ENCODE measurements at places on chromosomes 6 and 20. TPM values are rescaled to one million over a fixed set of nuclear protein-coding genes. Genes with fewer than 3 reads are reported as not detected.

DNA sequence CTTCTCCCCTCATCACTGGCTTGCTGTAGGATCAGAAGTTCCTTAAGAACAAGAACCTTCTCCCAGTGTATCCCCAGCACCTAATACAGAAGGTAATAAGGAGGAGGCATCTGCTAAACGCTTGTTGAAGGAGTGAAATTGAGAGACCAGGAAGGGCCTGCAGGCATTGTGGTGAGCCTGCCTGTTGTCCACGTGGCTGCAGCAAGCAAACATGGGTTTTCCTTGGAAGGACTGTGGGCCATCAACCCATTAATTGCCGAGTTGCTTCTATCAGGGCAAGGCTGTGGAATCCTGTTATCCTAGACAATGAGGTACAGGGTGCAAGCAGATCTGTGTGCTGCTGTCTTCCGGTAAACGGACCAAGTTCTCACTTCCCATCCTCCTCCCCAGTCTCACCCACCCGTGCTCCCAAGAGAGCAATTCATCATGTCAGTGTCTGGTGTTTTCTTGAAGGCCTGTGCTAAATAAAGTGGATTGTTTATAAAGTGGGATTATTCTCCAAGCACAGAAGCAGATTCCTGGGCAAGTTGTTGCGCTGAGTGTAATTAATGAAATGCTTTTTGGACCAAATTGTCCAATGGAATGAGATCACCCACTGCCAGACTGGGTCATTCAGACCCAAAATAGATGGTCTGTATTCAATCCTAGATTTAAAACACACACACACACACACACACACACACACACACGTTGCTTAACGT is 164.6 kb upstream of the CDYL start:
- peak; percentile 90 for DNase-seq

DNA sequence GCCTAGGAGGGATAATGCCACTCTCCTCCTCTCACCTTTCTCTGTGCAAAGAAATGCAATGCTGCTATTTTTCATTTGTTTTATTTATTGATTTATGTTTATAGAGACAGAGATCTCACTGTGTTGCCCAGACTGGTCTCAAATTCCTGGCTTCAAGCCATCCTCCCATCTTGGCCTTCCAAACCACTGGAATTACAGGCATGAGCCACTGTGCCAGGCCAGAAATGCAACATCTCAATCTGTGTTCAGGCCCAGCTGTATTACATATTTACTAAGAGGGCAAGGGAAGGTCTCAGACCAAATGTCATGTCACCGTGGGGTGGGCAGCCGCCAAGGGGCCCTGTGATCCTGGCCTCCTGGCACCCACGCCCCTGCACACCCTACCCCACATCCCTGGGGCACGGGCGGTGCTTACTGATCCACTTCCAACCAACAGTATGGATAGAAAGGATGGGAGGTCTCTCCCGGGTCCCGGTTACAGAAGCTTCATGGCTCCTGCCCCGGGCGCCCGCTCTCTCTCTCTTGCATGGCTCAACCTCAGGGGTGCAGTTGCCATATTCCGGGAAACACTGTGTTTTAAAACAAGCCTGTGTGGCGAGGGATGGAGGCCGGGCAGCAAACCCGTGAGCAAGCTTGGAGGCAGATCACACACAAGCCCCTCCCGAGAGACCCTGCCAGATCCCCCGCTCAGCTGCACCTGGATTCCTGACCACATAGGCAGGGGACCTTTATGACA is 111.8 kb downstream of the AGPAT4 start:
- peak; percentile 54 for DNase-seq

DNA sequence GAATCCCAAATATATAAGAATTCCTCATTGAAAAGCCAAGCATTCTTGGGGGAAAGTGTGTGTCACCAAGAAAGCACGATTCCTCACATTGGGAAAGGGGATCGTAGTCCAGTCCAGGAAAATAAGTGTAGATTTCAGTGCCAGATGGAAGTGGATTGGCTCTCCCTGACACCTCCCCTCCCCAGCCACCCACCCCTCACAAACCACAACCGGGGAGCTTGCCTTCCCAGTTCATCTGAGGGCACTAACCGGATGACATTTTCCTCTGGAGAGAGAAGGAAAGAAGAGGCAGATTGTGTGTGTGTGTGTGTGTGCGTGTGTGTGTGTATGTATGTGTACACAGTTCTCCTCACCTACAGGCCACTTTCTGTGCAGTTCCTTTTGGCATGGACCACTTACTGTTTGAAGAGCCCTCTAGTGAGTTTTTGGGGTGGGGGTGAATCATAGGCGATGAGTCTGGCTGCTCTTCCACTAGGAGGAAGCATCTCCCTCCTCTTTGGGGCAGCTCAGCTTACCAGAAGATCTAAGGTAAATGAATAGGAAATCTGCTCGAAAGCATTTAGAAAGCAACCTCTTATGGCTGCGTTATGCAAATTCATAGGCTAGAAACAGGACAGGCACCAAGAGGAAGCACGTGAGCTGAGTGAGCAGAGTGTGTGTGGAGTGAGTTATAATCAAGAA is 20.8 kb downstream of the DAAM2 start:
- peak; percentile 20 for DNase-seq

DNA sequence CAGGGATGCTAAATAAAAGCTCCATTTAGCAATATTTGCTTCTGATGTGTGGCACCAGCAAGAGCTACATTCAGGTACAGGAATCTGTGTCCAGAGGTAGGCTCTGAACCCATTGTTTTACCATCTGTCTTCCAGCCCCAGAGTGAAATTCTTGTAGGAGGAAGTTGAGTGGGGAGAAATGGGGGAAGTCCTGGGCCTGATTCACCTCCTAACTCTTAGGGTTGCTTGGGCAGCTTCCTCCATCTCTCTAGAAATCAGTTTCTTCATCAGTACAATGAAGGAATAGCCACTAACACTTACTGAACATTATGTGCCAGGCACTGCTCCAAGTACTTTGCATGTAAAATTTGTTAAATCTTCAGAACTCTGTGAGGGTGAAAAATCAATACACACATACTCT is 35.1 kb upstream of the TSPYL1 start:
- DNase-seq: no peak

- no peak for DNase-seq
These were observed 7.4 kb downstream of the LY86 start for GRCh38 chr6:6595952-6596351.

GRCh38 chr20:6024768-6025167 is 29.1 kb downstream of the LRRN4 start:
- DNase-seq: no peak

GRCh38 chr6:168131464-168132415 is 52.7 kb upstream of the FRMD1 start:
- no peak for DNase-seq

DNA sequence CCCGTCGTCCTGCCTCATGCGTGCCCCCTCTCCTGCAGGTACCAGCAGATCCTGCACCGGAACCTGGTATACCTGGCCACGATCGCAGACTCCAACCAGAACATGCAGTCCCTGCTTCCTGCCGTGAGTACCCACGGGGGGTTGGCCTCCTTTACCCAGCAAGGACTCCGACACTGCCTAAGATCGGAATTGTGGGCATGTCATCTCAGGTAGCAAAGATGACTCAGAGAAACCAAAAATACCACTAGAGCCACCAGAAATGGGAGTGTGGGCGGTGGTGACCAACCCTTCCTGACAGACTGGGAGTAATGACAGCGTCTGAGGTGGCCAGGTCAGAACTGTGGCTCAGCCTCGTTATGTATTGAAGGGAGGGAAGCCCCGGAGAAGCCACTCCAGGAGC is 16.3 kb downstream of the SS18L1 start:
- DNase-seq: no peak

DNA sequence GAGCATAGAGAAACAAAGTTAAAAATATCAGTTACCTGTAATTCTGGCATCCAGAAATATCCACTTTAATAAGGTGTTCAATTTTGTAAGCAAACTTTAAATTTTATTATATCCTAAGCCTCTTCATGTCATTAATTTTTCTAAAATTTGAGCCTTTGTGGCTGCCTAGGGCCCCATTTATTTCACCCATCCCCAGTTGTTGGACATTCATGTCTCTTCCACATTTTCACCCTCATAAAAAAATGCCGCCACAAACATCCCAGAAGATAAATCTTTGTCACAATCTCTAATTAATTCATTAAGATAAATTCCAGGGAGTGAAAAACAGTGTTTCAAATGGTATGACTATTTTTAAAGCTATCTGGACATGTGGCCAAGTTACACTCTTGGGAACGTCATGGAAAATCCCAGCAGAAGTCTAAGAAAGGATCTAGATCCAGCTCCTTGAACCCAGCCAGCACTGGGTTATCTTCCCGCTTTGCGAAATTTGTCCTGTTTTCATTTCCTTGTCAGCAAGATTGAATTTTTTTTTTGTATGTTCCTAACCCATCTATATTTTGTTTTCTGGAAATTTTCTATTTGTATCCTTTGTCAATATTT is 97.2 kb downstream of the TMEM242 start:
- DNase-seq: peak; percentile 95

DNA sequence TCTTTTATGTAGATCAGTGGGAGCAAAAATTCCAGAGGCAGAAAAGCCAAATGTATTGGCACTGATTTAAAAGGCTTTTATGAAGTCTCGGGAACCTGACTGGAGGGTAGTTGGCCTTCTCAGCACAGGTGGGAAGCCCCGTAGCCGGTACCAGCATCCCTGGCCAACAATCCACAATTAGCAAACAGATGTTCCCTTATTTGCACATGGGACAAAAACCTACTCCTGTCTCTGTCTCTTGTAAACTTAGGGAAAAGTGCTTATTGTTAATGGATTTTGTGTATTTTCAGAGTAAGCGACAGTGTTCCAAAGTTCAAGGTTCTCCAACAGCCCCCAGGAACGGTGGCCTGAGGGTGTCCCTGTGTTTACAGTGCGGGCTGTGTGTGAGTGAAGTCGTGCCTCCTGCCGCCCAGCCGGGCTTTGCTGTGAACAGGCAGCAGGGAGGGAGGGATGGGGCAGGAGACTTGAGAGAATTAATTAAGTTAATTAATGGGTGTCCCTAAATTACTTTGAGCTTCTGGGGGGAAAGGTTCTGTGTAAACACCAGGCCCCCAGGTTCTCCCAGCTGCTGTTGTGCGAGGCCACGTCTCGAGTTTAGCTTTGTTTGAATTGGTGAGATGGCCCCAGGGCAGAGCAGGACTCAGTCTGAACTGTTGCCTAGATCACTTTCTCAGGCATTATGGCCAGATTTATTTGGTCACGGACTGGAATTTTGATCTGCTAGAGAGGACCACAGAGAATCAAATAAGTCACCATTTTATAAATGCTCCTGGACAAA is 3.9 kb downstream of the SYNJ2 start:
- DNase-seq: no peak

DNA sequence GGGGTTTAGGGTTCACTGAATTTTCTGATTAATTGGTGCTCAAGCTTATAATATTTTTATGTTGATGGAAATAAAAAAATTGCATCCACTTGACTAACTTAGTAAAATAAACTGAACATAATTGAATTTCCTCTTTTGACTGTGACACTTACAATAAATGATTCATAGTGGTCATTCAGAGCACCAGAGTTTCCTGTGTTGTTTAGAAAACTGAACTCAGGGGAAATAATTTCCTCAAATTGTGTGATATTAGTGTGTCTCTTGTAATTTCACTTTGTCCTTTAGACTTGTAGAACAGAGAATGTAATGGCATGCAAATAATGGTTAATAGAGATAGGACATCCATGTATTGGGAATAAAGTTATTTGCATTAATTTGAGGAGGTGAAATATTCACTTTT is 319.7 kb upstream of the MAN1A1 start:
- no peak for DNase-seq

DNA sequence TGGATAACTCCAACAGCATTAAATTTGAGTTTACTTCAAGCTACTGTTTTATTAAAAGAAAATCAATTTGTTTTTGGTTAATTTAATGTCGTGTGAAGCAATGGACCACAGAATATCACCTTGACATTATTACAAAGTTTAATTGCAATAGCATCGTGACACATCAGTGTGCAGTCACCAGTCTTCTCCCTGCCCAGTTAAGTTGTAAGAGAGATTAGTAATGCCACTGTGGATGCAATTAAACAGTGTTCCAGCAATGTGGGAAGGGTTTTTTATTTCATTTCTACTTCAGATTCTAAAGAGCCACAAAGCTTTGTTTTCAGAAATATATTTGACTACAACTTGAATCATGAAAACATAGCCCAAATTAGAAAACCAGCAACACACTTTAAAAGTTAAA is 128.7 kb downstream of the SYNE1 start:
- no peak for DNase-seq

DNA sequence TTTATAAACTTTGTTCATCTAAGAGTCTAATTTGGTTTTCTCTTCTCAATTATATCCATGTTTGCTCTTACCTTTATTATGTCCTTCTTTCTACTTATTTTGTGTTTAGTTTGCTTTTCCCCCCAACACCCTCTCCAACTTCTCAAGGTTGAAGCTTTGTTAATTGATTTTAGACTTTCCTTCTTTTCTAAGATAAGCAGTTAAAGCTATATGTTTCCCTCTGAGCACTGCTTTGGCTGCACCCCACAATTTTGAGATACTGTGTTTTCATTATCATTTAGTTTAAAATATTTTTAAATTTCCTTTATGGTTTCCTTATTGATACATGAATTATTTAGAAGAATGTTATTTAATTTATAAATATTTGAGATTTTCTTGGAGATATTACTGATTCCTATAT is 13.9 kb upstream of the BEND6 start:
- no peak for DNase-seq

DNA sequence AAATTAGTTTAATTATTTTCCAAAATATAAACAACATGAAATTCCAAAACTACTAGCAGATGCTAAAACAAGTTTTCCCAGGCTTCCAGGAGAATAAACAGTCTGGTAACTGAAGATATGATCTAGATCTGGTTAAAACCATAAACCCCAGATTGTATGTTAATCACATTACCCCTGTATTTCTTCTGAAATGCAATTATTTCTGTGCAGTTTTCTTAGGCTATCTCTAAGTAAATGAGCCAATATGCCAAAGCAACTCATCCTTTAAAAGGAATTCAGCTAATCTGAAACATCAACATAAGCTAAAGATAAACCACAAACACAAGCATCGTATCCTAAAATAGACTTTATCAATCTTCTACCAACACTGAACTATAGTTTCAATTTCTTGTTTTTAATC is 44.6 kb upstream of the SENP6 start:
- DNase-seq: peak; percentile 13

GRCh38 chr6:131958542-131959470 is 7.6 kb upstream of the CCN2 start:
- no peak for DNase-seq

DNA sequence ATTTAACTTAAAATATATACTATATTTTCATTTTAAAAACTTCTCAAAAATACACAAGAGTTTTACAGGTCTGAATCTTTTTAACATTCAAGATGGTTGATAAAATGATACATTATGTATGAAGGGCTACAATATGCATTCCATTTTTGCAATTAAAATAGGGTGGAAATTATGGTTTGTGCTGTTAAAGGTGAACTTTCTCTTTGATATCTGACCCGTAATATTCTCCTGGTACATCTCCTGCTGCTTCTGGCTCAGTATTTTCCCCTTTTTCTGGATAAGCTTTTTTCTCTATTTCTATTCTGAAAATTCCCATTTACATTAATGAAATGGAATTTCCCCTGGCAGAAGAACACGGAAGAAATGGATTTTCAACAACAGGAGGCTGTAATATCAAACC is 27.4 kb upstream of the LCA5 start:
- DNase-seq: no peak

- DNase-seq: no peak
These were observed 15.4 kb downstream of the PEDS1 start for GRCh38 chr20:50138120-50138478.

Gene DDX27
- 28.7 TPM for total RNA-seq

Gene GABRR1
- not detected for total RNA-seq

Measured in fibroblast of villous mesenchyme (primary cell).